Smooth muscle cell of the coronary artery (primary cell): ENCODE measurements at places on chromosomes 5 and 9. TPM values are rescaled to one million over a fixed set of nuclear protein-coding genes. Genes with fewer than 3 reads are reported as not detected.

Gene ACTBL2
- 0.23 TPM in 1 of 2 replicates, not detected in the other for total RNA-seq

Gene FGFR4
- total RNA-seq: 0.12 and 3.2 TPM in 2 replicates

Gene NCBP1
- total RNA-seq: 29.5 and 32.9 TPM in 2 replicates

Gene IL13
- not detected in 2 replicates for total RNA-seq

Gene LOX
- total RNA-seq: 77.0 and 89.1 TPM in 2 replicates

Gene SEMA6A
- total RNA-seq: under 0.01 and 0.08 TPM in 2 replicates

Gene LCN12
- not detected in 2 replicates for total RNA-seq

Gene RNF44
- 1.3 and 2.1 TPM in 2 replicates for total RNA-seq

Gene KLHL3
- total RNA-seq: 1.3 and 3.4 TPM in 2 replicates

Gene TAF11L5
- not detected in 2 replicates for total RNA-seq

Gene ZNF618
- total RNA-seq: 8.9 and 9.1 TPM in 2 replicates

Gene CXXC5
- total RNA-seq: 45.1 and 75.6 TPM in 2 replicates

Gene IL9
- total RNA-seq: not detected in 2 replicates

Gene PCYOX1L
- total RNA-seq: 4.6 and 9.9 TPM in 2 replicates

Gene PDZD2
- total RNA-seq: 0.23 TPM in 1 of 2 replicates, not detected in the other

Gene RXRA
- 7.1 and 27.0 TPM in 2 replicates for total RNA-seq

Gene REEP2
- total RNA-seq: 13.6 and 18.3 TPM in 2 replicates

Gene IFNA13
- total RNA-seq: not detected in 2 replicates

Gene KIAA0825
- 1.4 and 1.6 TPM in 2 replicates for total RNA-seq

Gene CTNNA1
- total RNA-seq: 459 and 476 TPM in 2 replicates

Gene PNPLA7
- total RNA-seq: 0.60 and 4.1 TPM in 2 replicates

Gene NIM1K
- 0.15 and 2.8 TPM in 2 replicates for total RNA-seq

Gene MAMDC2
- 2.7 and 3.5 TPM in 2 replicates for total RNA-seq
